NCI-H226 (cell line): ENCODE measurements at places on chromosomes 12 and 14.

- DNase-seq = no peak
These were observed 120.3 kb downstream of the SLC38A1 start for GRCh38 chr12:46148327-46149078.

- no peak for DNase-seq
These were observed 3.3 kb downstream of the SDR39U1 start for GRCh38 chr14:24439257-24439656.

GRCh38 chr14:49774106-49774505, 6.2 kb downstream of the KLHDC2 start:
- no peak for DNase-seq

- no peak for DNase-seq
These were observed 8.2 kb upstream of the MRPL42 start for GRCh38 chr12:93459097-93459496.

DNA sequence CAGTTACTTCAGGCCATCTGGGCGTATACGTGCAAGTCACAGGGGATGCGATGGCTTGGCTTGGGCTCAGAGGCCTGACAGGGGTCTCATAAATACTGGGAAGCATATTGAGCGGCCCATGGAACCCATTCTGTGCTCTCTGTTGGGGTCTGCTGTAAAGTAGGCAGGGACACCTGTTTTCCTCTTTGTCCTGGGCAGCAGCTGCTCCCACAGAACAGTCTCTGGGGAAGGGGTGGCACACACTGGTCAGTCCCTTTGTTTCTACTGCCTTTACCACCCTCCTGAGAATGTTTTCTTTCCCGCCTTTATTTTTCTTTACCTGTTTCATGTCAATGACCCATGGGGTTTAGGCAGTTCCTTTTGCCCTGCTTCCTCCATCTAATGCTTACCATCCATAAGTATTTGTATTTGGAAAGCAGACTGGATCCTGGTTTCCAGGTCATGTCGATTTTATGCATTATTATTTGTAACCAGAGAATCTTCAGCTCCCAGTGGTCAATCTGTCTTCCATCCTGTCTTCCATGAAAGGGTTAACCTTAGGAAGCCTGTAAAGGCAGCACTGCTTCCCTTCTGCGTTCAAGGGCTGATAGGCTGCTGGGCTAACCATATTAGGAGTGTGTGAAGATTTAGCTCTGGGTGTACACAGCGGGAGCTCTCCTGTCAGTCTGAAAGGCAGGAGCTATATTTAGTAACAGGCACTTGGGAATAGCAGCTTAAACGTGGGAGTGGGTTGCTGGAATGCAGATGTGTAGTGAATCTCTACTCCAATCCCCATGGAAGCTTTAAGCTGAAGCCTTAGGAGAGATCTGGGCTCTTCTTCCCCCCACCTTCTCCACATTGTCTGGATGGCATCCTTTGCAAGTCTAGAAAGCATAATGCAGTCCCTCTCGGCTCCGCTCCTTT, 124.0 kb downstream of the DYRK2 start:
- no peak for DNase-seq

GRCh38 chr12:48765753-48766162, 23.1 kb downstream of the ADCY6 start:
- DNase-seq = no peak

GRCh38 chr12:100956311-100956852, 161.8 kb downstream of the ANO4 start:
- peak; percentile 33 for DNase-seq

DNA sequence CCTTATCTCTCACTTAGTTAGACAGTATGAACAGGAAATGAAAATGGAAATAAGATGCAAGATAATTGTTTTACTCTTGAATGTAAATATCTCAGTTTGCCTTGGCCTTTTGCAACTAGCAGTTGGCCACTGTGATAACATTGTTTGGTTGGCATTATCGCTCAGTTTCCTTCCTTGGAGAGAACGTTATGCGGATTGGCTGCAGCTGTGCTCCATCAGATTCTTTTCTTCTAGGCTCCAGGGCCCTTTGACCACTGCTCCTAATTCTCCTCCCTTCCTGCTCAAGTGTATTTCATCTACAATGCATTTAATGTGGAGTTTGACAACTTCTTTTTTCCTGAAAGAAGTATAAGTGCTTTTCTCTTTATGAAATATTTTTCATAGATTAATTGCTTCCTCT, 284.2 kb downstream of the ADAMTS20 start:
- no peak for DNase-seq

- no peak for DNase-seq
These were observed 152.7 kb downstream of the GXYLT1 start for GRCh38 chr12:41992022-41992421.

GRCh38 chr12:30927222-30927611, 669 bp downstream of the TSPAN11 start:
- no peak for DNase-seq

DNA sequence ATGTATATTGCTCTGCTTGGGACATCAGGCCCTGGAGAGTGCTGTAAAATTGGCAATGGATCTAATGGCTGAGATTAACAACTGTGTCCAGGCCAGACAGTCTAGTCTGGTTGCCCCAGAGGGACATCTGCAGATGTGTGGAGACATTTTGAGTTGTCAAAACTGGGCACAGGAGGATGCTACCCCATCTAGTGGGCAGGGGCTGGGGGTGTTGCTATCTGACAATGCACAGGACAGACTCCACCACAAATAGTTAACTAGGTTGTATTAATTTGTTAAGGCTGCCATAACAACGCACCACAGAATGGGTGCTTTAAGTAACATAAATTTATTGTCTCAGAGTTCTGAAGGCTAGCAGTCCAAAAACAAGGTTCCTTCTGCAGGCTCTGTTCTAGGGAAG, 302.5 kb upstream of the AMIGO2 start:
- DNase-seq = no peak

DNA sequence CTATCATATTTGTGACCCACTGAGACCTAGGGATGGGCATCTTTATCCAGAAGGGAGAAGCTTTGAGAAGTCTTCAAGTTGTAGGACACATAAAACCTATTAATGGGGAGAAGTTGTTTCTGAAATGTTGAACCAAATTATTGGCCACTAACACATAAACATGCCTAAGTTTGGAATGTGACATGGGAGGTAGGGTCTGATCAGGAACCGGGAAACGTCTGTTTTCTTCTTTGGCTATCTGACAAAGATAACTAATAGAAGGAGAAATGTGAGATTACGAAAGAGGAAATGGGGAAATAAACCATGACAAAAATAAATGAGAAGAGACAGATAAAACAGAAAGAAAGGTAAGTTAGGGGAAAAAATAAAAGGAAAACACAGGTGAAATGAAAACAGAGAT, 425.2 kb downstream of the EGLN3 start:
- DNase-seq = peak; percentile 29

DNA sequence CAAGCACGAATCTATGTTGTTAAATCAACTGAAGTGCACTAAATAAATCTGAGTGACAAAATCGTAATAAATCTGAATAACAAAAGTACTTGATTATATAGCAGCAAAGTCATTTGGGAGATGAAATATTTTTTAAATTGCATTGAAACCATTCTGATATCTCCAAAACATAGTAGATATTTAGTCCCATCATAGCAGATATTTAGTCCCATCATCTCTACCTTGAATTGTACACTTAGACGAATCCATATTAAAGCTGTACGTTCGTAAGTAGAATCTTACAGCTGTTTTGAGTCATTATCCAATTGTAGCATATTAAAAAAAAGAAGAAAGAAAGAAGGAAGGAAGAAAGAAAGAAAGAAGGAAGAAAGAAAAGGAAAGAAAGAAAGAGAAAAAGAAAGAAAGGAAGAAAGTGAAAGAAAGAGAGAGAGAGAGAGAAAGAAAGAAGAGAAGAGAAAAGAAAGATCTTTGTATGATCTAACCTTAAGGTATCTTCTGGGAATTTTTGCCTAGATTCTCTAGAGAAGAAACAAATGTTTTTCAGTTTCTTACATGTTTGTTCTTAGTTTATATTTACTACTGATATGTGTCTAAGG, 2.6 kb downstream of the DCN start:
- DNase-seq = no peak

GRCh38 chr14:69657950-69658355, 46.6 kb downstream of the SUSD6 start:
- peak; percentile 39 for DNase-seq

- DNase-seq = no peak
These were observed 31.5 kb downstream of the E2F7 start for GRCh38 chr12:77033658-77034536.

- no peak for DNase-seq
These were observed 2.2 kb upstream of the NFKBIA start for GRCh38 chr14:35406506-35407305.

DNA sequence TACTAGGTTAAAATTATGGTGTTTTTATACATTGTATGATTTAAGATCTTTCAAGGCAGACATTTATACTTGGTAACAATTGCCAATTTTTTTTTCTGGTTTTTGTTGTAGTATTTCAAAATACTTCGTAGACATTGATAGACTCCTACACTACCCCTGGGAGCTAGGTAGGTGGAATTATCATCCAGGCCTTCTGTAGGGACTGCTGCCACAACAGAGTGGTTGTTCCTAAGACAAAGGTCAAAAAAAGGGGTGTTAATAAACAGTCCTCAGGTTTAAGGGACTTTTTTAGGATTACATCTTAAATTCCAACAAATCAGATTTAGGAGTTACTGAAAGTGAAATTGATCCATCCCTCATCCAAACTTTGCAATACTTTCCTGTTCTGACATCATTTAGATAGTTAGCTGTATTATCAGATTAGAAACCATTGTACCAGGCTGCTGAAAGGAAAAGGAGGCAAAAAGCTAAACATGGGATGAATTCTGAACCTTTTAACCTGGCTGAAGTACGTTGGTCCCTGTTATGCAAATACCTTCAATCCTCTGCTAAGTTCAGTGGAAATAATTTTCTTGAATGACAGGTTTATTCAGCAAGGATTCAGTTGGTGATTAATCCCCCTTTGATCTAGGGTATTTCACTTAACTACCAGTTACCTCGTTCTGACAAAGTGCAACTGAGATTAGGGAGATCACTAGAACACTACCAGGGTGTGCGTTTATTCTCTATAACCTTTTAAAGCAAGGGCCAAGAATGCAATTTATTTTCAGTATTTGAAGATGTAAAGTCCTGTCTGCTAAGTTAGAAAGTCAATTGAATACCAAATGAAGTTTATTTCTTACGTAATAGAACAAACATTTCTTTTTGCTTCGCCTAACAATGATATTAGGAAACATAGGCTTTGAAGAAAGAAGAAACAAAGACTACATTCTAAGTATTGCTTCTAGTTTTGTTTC, 23.2 kb downstream of the AP5M1 start:
- DNase-seq = no peak

DNA sequence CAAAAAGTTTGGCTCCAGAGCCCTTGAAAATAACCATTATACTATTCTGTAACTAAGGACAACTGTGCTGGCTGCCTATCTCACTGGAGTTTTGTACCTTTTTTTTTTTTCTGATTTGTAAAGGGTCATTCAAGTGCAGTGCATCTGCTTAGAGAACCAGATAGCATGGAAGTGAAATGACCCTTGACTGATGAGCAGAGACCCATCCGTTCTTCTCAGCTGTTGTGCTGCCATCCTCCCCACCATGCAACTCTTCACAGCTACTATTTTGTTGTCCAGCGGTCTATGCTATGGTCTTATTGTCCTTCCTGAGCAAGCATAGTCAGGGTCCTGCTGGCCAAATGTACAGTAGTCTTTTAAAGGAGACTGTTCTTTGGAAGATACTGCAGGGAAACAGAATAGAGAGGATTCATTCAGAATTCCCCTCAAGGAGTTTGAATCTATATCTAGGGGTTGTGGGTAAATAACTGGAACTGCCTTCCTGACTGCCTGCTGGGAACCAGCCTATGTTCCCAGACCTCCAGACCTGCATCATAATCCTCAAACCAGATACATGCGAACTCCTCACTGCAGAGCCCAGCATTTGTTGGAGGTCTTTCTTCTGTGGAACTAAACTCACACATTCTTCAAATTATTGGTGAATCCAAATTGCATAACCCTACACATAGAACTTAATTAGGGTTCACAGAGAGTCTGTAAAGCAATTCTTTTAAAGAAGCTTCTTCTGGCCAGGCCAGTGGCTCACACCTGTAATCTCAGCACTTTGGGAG, 41.1 kb downstream of the GPR19 start:
- no peak for DNase-seq

DNA sequence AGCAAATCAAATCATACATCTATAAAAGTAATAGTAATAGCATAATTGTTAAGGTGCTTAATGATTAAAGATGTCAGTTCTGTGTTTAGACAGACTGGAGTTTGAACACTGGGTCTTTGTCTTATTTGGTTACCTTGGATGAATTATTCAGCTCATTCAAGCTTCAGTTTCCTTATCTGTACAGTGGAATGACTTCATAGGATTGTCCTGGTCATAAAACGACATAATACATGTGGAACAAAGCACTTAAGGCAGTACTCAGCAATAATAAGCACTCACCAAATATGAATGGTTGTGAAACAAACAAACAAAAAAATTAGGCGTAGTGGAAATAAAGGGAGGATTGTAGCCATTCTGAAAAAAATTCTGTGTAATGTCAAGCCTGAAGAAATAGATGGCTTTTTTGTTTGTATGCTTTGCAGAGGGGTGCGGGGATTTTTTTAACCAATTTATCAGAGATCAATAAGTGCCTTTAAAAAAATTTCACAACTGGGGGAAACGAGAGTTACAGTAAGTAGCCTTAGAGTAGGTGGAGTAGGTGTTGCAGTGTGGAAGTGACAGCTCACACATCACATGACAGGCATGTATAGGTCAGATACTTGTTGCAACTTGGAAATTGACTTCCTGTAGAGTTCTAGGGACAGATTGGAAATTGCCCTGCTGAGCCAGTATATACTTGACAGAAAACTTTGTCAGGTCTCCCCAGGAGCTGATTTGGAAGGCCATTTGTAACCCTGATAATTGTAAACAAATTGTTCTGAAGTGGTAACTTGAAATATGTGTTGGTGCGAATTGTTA, 157.7 kb downstream of the SLC15A5 start:
- no peak for DNase-seq

DNA sequence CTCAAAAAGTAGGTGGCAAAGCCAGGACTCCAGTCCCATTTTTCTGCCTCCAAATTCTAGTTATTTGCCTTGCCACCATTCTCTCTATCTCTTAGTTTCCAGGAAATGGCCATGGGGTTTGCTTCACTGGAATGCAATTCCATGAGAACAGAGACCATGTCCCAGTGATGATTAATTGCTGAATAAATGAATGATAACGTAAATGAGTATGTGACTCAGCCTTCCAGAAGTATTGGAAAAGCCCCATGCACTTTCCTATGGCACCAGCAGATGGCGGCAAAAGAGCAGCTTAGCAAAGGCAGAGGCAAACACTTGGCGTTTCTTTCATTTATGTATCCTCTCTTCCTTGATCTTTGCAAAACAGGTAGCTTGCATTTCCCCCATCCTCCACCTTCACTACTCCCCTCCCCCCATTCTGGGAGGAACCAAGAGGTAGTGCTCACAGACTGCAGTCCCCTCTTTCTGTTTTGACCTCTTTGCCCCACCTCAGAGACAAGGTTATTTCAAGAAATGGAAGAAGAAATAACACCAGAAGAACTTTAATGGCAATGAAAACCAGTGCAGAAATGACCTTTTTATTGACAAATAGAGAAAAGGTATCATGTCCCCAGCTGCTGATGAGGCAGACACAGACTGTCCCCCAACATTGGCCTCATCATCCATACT, 21.3 kb downstream of the TBX3 start:
- DNase-seq = peak; percentile 66

GRCh38 chr12:115998119-115998633, 279.3 kb downstream of the MED13L start:
- no peak for DNase-seq
